SJCRH30 (cell line): ENCODE measurements at places on chromosomes 1 and 21. TPM values are rescaled to one million over a fixed set of nuclear protein-coding genes. Genes with fewer than 3 reads are reported as not detected.

GRCh38 chr1:219529116-219529515 is 83.8 kb downstream of the ZC3H11B start:
- no peak overlapping the region for H3K4me3 ChIP-seq
- peaks cover 8% of the 10 kb centered on the region for H3K4me1 ChIP-seq
- no peaks in the 10 kb centered on the region for H3K36me3 ChIP-seq
- H3K27ac ChIP-seq: no peak overlapping the region
- H3K27me3 ChIP-seq: no peaks in the 10 kb centered on the region

DNA sequence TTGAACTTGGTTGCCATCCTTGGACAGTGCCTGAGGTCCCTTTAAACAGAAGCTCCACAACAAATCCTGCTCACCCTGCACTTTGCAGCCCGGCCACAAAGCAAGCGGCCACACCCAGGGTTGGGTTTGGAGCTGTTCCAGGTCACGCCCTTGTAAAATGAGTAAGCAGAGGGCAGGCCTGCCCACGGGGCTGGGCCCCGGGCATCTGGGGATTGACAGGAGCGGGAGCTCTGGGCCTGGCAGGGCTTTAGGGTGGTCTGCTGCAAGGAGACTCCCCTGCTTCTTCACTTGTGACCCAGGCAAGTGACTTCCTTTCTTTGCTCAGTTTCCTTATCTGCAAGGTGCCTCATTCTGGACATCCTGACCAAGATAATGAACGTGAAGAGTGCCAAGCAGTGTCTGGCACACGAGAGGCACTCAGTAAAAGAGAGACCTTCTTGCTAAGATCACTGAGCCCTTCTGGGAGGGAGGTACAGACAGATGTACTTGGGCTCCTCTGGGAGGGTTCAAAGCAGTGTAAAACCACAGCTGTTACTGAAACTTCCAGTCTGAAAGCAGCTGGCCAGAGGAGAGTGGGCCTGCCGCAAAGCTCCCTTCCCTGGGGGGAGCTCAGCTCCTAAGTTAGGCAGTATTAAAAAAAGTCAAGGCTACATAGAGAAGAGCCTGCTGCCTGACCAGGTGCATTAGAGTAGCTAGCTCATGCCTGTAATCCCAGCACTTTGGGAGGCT is 2.6 kb downstream of the E2F2 start:
- DNase-seq: peak; percentile 97
- peaks cover 66% of the 10 kb centered on the region for H3K4me1 ChIP-seq
- H3K27ac ChIP-seq: peak overlapping the region; percentile 90
- no peaks in the 10 kb centered on the region for H3K36me3 ChIP-seq
- H3K27me3 ChIP-seq: no peaks in the 10 kb centered on the region

- peaks cover 32% of the 10 kb centered on the region for H3K4me1 ChIP-seq
- no peaks in the 10 kb centered on the region for H3K27me3 ChIP-seq
- no peak overlapping the region for H3K27ac ChIP-seq
- no peak overlapping the region for H3K4me3 ChIP-seq
- no peak for DNase-seq
Measured at GRCh38 chr1:93810316-93810715, 68.7 kb downstream of the DNTTIP2 start.

GRCh38 chr1:234647758-234648157 is 37.8 kb upstream of the IRF2BP2 start:
- H3K27ac ChIP-seq: no peak overlapping the region
- no peaks in the 10 kb centered on the region for H3K27me3 ChIP-seq
- no peak for DNase-seq
- no peak overlapping the region for H3K4me3 ChIP-seq
- H3K4me1 ChIP-seq: no peaks in the 10 kb centered on the region
- no peaks in the 10 kb centered on the region for H3K36me3 ChIP-seq

GRCh38 chr1:53074313-53075154 is 12.5 kb downstream of the PODN start:
- no peaks in the 10 kb centered on the region for H3K36me3 ChIP-seq
- DNase-seq: no peak
- H3K27ac ChIP-seq: no peak overlapping the region
- H3K4me1 ChIP-seq: no peaks in the 10 kb centered on the region
- H3K4me3 ChIP-seq: no peak overlapping the region

The INPP5B gene
- 16.9 and 21.1 TPM in 2 replicates for total RNA-seq

DNA sequence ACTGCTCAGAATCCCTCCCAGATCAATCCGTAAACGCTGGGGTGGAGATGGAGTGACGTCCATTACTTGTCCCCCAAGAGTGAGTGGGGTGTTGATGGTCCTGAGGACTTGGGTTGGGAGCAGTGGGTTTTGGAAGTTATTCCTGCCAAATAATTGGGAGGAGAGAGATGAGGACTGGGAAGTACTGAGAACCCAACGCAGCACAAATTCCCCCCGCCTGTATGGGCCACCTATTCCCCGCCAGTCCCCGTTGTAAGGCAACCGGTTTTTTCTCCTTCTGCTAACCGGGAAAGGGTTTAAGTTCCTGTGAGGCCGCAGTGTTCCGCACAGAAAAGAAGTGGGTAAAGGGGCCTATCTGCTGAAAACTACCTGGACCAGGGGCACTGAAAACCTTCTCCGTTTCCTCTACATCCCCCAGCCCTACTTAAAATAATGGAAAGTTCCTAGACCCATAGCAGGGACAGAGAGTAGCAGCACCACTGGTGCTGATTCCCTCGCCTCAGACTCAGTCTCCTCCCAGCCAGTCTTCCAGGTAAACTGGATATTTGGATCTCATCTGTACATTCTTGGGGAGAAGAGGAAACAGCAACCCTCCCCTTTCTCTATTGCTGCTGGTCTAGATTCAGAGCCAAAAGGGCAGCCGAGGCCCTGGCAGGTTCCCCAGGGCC is 738 bp downstream of the LURAP1 start:
- H3K27me3 ChIP-seq: no peaks in the 10 kb centered on the region
- H3K36me3 ChIP-seq: no peaks in the 10 kb centered on the region
- H3K4me1 ChIP-seq: no peaks in the 10 kb centered on the region
- DNase-seq: no peak

The GATAD2B gene
- 10.1 and 10.8 TPM in 2 replicates for total RNA-seq

DNA sequence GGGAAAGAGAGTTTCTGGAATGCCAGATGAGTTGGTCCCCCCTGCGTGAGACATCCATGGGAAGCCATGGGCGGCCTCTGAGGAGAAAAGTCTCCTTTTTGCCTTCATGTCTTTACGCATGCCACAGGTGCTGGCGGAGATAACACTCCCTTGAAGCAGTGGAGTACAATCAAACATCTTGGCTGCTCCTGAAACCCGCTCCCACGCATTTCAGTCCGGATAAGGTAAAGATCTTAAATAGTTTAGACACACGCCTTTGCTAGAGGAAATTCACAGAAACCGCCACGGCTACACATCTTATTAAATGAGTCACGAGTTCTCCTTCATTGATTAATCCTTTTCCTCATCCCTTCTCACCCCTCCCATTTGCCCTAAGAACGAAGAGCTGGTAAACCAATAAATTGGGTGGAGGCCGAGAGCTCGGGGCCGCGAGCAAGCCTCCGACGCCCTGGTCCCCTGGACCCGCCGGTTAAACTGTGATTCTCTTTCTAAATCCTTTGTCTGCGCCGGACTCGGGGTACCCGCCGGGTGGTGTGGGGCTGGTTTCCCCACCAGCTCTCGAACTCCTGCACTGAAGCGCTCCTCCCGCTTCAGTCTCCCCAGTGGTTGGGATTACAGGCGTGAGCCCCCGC is 6.6 kb upstream of the ZNF669 start:
- no peaks in the 10 kb centered on the region for H3K4me1 ChIP-seq
- peak overlapping the region; percentile 34 for H3K27ac ChIP-seq
- peak; percentile 29 for DNase-seq
- H3K27me3 ChIP-seq: no peaks in the 10 kb centered on the region
- no peaks in the 10 kb centered on the region for H3K36me3 ChIP-seq

The CLEC20A gene
- total RNA-seq: not detected in 2 replicates

The IQGAP3 gene
- 16.8 and 21.3 TPM in 2 replicates for total RNA-seq

The RGS18 gene
- not detected in 2 replicates for total RNA-seq

- H3K4me1 ChIP-seq: no peaks in the 10 kb centered on the region
- H3K4me3 ChIP-seq: no peak overlapping the region
Measured at GRCh38 chr1:33973799-33974545, 110.1 kb downstream of the HMGB4 start.

DNA sequence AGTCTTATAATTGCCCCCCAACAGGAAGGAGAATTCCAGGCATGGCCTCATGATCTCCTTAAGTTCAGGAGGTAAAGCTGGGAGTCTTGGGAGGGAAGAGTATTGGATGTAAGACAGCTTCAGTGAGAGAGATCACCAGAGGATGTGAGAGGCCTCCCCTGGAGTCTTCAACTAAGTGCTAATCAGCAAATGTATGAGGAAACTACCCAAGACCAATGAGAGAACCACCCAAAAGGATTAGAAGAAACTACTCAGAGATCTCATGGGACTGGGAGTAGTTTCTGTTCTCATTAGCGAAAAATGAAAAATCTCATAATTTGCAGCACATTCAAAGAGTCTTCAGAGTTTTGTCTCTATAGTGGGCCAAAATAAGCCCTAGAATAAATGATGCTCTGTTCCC is 36.6 kb upstream of the WNT2B start:
- no peaks in the 10 kb centered on the region for H3K36me3 ChIP-seq
- H3K4me3 ChIP-seq: no peak overlapping the region
- H3K4me1 ChIP-seq: no peaks in the 10 kb centered on the region
- DNase-seq: no peak
- H3K27ac ChIP-seq: no peak overlapping the region

DNA sequence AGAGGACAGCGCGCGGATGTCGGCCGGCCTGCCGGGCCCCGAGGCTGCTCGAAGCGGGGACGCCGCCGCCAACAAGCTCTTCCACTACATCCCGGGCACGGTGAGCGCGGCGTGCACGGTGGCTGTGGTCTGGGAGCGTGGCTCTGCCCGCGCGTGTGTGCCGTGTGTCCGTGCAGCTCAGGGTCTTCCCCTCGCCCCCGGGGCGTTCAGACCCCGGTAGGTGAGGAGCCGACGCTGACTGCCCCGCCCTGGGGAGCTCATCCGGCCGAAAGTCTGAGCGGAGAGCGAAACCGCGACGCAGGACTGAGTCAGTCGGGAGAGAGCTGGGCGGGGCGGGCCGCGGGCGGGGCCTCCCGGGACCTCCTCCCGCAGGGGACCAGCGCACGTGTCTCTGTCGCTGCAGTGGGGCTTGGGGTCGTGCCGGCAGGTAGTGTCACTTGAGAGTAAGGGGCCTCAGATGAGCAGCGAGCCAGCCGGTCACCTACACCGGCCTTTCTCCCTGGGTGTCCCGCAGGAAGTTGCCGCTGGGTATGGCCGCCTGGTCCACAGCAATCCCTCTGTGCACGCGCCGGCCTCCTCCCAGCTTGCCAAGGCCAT is 520 bp downstream of the PLEKHN1 start:
- H3K36me3 ChIP-seq: no peaks in the 10 kb centered on the region
- peak; percentile 38 for DNase-seq
- no peaks in the 10 kb centered on the region for H3K27me3 ChIP-seq

DNA sequence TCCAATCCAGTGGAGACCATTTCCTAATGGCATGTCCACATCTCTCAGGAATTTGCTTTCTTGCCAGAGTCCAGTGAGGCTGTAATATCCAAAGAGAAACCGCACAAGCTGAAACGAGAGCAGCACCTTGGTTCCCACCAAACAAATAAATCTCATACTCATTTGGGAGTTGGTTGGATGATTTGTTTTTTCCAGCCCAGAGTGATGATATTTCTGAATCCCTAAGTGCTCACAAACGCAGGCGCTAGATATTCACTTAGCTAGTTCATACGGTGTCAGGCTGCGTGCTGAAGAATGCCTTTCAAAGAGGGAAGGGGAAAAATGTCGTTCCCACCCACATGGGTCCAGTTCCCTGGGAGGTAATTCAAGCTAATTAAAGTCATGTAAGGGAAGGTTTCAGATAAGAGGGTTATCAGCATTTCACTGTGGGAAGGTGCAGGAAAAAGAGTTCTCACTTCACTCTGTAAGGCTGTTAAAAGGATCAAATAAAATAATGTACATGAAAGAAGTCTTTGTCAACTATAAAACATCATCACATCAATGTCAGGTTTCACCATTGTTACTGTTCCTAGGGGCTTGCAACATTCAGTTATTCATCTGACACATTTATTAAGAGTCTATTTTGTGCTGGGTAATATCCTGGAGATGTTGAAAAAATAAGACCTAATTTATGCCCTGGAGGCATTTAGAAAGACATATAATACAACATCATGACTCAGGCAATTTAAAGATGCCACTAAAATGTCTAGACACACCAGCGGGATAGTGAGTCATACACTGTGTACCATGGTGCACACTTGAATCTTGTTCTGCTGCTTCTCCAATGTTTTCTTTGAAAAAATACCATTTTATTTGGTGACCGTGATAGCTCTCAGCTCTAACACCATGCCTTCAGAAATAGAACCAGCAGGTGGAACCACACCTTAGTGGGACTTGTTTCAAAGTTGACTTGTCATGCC is 19.3 kb downstream of the DPT start:
- H3K27ac ChIP-seq: peak overlapping the region; percentile 89
- H3K4me1 ChIP-seq: peaks cover 23% of the 10 kb centered on the region
- H3K4me3 ChIP-seq: peak overlapping the region; percentile 17
- peak; percentile 71 for DNase-seq
- no peaks in the 10 kb centered on the region for H3K36me3 ChIP-seq

DNA sequence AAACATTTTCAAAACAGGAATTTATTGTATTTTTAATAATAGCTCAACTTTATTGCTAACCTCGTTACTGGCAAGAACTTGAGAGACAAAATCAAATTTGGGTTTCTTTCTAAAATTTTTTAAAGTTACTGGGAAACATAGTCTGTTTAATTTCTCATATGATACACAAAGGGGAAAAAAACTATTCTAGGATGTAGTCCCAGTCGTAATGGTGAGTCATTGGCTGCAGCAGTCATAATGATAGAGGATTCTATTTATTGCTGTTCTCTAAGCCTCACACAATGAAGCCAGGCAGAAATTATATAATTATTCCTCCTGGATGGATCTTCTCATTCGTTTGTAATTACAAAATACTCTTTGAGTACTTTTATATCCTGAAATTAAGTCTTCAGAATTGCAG is 326.5 kb upstream of the SGIP1 start:
- H3K36me3 ChIP-seq: no peaks in the 10 kb centered on the region
- no peak overlapping the region for H3K27ac ChIP-seq
- H3K4me3 ChIP-seq: no peak overlapping the region
- 0 out of 2 replicates have a peak, but pooled peaks cover 10% of the 10 kb centered on the region for H3K4me1 ChIP-seq
- DNase-seq: no peak
- no peaks in the 10 kb centered on the region for H3K27me3 ChIP-seq

The LCA5L gene
- not detected in 2 replicates for total RNA-seq

GRCh38 chr21:34009193-34009592 is 64.2 kb upstream of the MRPS6 start:
- H3K27me3 ChIP-seq: no peaks in the 10 kb centered on the region
- no peaks in the 10 kb centered on the region for H3K4me1 ChIP-seq
- no peak overlapping the region for H3K4me3 ChIP-seq
- H3K27ac ChIP-seq: no peak overlapping the region
- H3K36me3 ChIP-seq: no peaks in the 10 kb centered on the region
